ENCODE measurements at places on chromosomes 5 and 9. TPM values are rescaled to one million over a fixed set of nuclear protein-coding genes. Genes with fewer than 3 reads are reported as not detected.
A peak's percentile ranks its signal among the peaks of the same experiment; 100 is the strongest.

DNA sequence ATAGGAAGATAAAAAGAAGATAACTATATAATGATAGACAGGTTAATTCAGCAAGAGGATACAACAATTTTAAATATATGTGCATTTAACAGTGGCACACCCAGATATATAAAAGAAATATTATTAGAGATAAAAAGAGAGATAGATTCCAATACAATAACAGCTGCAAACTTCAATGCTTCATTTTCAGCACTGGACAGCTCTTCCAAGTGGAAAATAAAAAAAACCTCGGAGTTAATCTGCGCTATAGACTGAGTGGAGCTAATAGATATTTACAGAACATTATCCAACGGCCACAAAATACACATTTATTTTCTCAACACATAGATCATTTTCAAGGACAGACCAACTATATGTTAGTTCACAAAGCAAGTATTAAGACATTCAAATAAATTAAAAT lies 1229.5 kb upstream of the CDH6 start:
- no peak for DNase-seq

DNA sequence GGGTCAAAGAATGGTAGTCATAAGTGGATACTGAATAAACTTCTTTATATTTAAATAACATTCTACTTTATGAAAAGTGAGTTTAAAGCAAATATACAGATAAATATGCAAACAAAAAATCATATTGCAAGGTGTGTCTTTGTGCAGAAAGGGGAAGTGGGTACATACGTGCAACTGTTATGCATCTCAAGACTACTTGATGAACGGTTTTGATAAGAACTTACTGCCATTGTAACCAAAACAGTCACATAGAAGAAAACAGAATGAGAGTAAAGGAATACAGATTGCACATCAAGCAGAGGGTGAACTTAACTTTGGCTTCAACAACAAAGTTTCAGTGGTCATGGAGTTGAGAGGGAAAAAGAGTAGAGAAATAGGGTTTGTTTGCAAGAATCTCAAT lies 9.9 kb downstream of the CAMK4 start:
- no peak for DNase-seq

DNA sequence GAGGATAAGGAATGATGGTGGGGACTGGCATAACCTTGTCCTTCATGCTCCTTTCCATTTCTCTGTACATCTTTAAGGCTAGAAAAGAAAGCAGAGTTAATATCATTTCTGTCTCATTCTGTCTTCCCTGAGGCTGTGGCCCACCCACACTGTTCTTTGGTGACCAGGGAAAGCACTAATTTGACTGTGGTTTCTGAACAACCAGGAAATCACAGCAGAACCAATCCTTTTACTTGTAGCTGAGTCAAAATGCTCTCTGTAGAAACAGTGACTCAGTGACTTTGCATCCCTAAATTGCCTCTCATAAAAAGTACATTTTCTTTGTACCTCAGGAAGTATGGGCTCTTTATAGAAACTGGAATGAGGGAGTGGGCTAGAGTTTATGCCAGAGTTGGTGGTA lies 28.1 kb downstream of the IL33 start:
- DNase-seq = peak; percentile 52

GRCh38 chr5:41508186-41508585 lies 2.2 kb downstream of the PLCXD3 start:
- DNase-seq = no peak

GRCh38 chr9:37408933-37409710 lies 13.4 kb upstream of the GRHPR start:
- no peak for DNase-seq

DNA sequence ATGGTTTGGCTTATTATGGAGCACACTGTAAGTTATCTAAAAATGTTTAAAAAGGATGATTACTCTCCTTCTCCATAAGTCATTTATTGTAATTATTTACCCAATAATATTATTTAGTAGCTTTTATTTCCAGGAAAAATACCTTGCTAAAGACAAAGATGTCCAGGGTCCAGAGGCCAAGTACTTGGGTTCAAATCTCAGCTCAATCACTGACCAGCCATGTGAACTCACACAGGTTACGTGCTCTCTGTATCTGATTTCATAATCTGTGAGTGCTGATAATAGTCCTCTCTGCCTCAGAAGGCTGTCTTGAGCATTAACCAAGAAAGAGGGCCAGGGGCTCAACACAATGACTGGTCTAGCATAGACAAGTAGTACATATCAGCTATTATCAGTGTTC lies 27.0 kb downstream of the ALDH1A1 start:
- DNase-seq = no peak

DNA sequence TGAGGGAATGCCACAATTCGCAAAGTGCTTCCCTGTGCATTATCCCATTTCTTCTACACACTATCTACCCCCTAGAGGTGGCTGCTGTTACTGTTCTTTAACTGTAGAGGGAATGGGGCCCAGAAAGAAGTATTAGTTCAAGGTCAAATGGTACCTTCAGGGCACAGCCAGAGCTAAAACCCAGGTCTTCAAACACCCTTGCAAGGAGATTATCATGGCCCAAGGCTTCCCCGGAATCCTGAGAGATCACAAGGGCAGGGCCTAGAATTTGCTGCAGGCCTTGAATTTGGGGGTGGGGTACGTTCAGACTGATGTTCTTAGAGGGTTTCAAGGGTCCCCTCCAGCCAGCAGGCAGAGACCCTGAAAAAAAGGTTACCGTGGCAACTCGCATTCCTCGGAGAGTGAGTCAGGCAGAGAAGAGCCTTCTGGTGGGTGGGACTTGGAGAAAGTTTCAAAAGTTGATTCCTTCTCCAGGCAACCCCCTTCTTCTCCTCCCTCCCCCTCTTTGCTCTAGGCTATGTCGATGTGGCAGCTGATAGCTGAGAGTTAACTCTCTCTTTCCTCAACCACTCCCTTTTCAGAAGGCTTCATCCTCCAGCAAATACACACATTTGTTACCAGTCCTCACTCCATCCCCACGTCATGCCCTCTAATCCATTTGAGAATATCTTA lies 1.9 kb downstream of the SPARC start:
- peak; percentile 97 for DNase-seq

- no peak for DNase-seq
Measured at GRCh38 chr9:121751686-121752445, 100.4 kb downstream of the DAB2IP start.

- DNase-seq = no peak
Measured at GRCh38 chr9:73863924-73864323, 633.2 kb upstream of the RORB start.

DNA sequence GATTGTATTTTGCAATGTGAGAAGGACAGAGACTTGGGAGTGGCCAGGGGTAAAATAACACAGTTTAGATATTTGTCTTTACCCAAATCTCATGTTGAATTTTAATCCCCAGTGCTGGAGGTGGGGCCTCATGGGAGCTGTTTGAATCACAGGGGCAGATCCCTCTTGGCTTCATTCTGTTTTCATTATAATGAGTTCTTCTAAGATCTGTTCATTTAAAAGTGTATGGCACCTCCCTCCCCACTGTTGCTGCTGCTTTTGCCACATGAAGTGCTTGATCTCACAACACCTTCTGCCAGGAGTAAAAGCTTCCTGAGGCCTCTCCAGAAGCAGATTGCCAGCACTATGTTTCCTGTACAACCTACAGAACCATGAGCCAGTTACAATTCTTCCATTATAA lies 28.1 kb downstream of the COX7C start:
- DNase-seq = no peak

- DNase-seq = no peak
Measured at GRCh38 chr9:112863746-112864145, 26.9 kb downstream of the SLC46A2 start.

- DNase-seq = no peak
Measured at GRCh38 chr9:75930730-75931321, 40.4 kb downstream of the PCSK5 start.

DNA sequence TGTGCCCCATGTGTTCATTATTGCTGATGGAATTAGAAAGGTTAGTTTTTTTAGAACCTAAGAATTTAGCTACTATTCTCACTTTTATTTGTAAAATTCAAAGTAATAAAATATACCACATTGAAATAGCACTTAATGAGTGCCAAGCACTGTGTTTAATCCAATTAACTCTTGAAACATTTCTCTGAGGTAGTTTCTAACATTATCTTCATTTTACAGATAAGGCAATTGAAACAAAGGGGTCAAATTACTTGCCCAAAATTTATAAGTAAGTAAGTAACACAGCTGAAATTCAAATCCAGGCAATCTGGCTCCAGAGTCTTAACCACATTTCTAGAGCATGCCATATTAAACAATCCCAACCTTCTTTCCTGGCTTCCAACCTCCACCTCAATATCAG lies 84.2 kb downstream of the MLLT3 start:
- DNase-seq = no peak

- no peak for DNase-seq
Measured at GRCh38 chr5:531749-532315, 7.6 kb upstream of the SLC9A3 start.

DNA sequence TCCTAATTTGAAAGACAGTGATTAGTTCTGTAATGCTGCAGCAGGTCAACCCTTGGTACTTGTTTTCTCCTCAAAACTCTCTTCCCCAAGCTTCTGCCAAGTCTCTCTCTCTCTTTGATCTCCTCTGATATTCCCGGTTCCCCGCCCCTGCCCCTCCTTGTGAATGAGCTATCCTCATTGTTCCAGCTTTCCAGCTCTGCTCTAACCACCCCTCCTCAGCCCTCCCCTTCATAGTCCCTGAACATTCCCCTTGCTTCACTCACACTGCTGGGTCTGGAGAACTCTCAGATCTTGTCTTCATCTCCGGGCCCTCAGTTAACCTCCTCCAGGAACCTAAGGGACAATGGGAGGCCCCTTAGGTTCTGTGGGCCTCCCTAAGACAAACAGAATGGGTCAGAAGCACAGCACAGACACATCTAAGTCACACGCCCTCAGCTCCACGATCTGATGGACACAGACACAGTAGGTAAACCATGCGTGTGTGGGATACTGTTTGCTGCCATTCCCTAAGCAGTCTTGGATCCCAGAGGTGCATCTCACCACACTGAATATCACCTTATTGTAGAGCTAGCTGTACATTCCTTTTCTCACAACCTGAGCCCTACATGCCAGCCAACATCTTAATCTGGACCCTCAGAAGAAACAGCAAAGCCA lies 17.4 kb upstream of the LARP1 start:
- no peak for DNase-seq

- peak; percentile 73 for DNase-seq
Measured at GRCh38 chr9:16715404-16715803, 155.1 kb downstream of the BNC2 start.

DNA sequence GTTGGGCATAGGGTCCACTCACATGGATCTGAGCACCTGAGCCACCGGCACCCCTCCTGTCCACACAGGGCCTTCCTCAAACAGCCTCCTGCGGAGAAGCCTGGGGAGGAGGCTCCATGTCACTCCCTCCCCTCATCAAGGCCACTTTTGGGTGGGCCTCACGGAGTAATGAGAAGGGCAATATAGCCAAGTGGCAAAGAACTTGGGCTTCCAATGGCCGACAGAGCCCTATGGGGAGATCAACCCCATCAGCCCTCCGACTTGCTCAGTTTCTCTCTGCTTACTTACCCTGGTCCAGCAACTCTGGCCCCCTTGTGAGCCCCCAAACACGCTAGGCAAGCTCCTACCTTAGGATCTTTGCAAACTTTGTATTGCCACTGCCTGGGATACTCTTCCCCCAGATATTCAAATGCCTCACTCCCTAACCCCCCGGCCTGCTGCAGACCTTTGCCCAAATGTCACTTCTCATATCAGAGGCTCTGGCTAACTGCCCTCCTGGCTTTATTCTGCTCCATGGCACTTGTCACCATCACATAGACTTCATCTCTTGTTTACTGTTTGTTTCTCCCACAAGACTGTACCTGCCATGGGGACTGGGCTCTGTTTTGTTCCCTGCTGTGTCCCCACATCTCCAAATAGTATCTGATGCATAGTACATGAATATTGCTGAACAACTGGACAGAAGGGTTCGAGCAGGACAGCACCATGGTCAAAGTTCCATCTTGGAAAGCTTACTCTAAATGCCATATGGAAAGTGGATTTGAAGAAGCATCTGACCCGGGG lies 220.8 kb downstream of the FSTL4 start:
- DNase-seq = no peak

GRCh38 chr5:67206461-67206860 lies 9.9 kb upstream of the CD180 start:
- no peak for DNase-seq

DNA sequence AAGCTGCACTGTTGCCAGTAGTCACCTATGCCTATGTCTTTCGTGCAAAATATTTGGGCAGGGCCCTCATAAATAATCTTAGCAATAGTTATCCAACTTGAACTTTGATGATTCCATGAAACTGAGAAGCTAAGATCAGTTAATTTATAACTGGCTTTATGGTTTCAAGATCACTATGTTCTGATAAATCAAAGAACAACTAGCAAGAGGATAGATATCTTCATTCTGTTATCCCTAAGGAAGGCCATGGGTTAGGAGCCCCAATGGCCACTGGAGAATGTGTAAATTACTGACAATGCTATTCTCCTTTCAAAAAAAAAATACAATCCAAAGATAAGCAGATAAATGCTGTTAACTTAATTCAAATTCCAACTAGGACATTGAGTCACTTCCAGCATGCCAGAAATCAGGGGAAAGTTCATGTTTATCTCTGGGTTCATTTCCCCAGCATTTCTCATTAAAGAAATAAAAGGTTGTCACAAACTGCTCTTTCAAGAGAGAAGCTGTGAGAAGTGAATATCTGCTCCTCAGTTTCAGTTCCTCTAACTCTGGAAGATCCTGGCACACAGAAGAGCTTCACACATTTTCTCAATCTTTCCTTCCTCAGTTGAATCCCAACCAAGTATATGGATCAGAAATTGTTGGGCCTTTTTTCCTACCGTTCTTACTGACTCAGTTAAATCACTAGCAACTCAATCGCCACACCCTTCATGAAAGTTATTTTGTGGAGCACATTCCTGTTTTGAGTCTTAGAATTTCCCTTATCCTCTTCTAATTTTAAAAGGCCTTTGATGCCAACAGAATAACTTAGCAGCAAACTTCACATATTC lies 59.6 kb upstream of the SLC1A1 start:
- DNase-seq = no peak

DNA sequence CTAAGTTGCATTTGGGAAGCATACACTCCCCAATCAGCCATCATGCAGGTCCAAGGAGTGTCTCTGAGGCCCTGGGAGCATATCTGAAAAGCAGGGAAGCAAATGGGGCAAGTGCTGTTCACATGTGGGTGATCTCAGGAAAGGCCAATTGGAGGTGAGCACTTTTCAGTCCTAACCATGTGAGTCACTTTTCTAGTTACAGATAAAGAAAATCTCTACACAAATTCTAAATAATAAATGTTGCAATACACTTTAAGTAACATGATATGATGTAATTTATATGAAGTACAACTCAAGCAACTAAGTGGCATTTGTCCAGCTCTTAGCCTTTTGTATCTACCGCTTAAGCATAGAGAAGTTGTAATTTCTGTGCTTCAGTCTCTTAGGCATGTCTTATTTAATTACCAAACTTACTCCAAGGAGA lies 18.4 kb downstream of the ADAMTS16 start:
- DNase-seq = no peak

- DNase-seq = peak; percentile 19
Measured at GRCh38 chr9:83706676-83707517, 861 bp downstream of the UBQLN1 start.

- no peak for DNase-seq
Measured at GRCh38 chr5:149581192-149581861, at the start of gene ARHGEF37. TSS of gene ARHGEF37 (plus strand) at chr5:149581498. CDS start at chr5:149597770, 16,272 bp downstream.

Gene CDX1
- 0.18 TPM for total RNA-seq

Gene SLC4A9
- not detected for total RNA-seq

Gene NRARP
- total RNA-seq = not detected

Gene LCN2
- total RNA-seq = not detected

Gene PCDHGB3
- 5.9 TPM for total RNA-seq

Gene SLC27A6
- total RNA-seq = under 0.01 TPM

Gene CSF2
- total RNA-seq = not detected

Gene ALDH1B1
- total RNA-seq = 37.6 TPM

Gene FAM153A
- not detected for total RNA-seq
